ENCODE measurements at places on chromosomes 12 and 14.

DNA sequence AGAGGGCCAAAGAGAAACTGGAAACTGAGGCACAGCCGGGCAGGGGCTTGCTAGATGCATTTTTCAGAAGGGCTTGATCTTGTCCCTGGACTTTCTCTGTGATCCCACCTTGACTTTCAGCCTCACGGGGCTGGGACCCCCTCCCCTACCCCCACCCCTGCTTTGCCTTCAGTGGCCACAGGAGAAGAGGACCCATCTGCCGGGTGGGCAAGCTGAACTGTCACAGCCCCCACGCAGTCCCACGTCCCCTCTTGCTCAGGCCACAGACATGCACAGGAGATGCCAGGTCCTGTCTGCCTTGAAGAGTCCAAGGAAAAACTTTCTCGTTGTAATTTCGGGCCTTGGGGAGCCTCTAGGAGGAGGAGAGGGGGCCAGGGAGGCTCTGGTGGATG is 158.9 kb downstream of the KIF26A start:
- DNase-seq = no peak

GRCh38 chr12:28568704-28569103 is 378.4 kb downstream of the CCDC91 start:
- DNase-seq = no peak

DNA sequence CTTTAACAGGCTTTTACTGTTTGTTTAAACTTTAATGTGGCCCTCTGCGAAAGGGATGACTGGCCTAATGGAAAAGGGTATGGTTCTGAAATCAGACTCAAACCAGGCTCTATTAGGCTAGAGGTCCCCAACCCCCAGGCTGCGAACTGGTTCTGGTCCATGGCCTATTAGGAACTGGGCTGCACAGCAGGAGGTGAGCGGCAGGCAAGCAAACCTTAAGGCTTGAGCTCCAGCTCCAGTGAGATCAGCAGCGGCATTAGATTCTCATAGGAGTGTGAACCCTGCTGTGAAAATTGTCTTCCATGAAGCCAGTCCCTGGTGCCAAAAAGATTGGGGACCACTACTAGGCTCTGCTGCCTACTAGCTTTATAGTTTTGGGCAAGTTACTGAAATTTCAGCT is 11.1 kb downstream of the GALNT4 start:
- DNase-seq = no peak

GRCh38 chr12:26732005-26732908 is 100.7 kb downstream of the ITPR2 start:
- no peak for DNase-seq

- no peak for DNase-seq
These were observed 126.8 kb downstream of the TMTC1 start for GRCh38 chr12:29656762-29657538.

- DNase-seq = peak; percentile 15
These were observed 34.1 kb upstream of the DAAM1 start for GRCh38 chr14:59154373-59154772.

- peak; percentile 53 for DNase-seq
These were observed 10.2 kb upstream of the LTA4H start for GRCh38 chr12:96045566-96045965.

DNA sequence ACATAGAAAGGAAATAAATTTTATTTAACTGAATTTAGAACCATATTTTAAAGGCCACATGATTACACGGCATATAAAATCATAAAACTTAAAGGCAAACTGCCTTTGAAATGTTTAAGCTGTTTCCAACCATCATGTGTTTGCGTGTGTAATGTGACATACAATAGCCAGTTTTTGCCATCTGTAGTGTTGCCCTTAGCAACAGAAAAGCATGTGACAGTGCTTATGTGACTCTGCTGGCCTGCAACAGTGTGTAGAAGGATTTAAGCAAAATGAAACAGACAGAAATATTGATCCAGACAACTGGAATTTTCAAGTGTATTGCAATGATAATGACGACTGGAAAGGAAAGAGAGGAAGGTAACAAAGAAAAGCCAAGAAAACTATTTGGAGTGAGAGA is 49.5 kb downstream of the TSPAN19 start:
- no peak for DNase-seq

- no peak for DNase-seq
These were observed 6.9 kb downstream of the FBXO34 start for GRCh38 chr14:55277972-55278740.

GRCh38 chr12:15752785-15753184 is 36.4 kb downstream of the EPS8 start:
- DNase-seq = no peak

Measured in CD4-positive, alpha-beta T cell treated with Interleukin-4 for 4 hours (primary cell).